GM04503 (cell line): ENCODE measurements at places on chromosomes 13 and 19.

- peak; percentile 54 for DNase-seq
Observed at GRCh38 chr13:75612354-75612753, 23.8 kb upstream of the LMO7 start.

GRCh38 chr19:5893907-5894703 lies 9.5 kb downstream of the NDUFA11 start:
- DNase-seq = no peak

GRCh38 chr13:56561327-56561726 lies 579.4 kb upstream of the PRR20A start:
- no peak for DNase-seq

GRCh38 chr13:110214637-110215036 lies 92.3 kb downstream of the COL4A1 start:
- DNase-seq = no peak

- DNase-seq = no peak
Observed at GRCh38 chr13:48131533-48131932, 36.6 kb upstream of the MED4 start.

GRCh38 chr13:66751691-66752090 lies 478.4 kb downstream of the PCDH9 start:
- no peak for DNase-seq

- no peak for DNase-seq
Observed at GRCh38 chr19:39270036-39270871, 2.1 kb downstream of the IFNL2 start.

- no peak for DNase-seq
Observed at GRCh38 chr13:20124303-20124702, 36.5 kb downstream of the GJA3 start.

DNA sequence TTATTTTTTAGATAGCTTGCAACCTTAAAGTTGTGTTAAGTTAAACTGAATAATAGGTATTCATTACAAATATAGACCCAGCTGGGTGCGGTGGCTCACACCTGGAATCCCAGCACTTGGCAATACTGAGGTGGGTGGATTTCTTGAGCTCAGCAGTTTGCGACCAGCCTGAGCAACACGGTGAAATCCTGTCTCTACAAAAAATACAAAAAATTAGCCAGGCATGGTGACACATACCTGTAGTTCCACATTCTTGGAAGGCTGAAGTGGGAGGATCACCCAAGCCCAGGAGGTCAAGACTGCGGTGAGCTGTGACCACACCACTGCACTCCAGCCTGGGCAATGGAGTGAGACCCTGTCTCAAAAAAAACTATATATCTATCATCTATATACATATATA lies 386.5 kb downstream of the PCDH17 start:
- DNase-seq = no peak

GRCh38 chr13:97300871-97301270 lies 78.7 kb downstream of the MBNL2 start:
- no peak for DNase-seq

DNA sequence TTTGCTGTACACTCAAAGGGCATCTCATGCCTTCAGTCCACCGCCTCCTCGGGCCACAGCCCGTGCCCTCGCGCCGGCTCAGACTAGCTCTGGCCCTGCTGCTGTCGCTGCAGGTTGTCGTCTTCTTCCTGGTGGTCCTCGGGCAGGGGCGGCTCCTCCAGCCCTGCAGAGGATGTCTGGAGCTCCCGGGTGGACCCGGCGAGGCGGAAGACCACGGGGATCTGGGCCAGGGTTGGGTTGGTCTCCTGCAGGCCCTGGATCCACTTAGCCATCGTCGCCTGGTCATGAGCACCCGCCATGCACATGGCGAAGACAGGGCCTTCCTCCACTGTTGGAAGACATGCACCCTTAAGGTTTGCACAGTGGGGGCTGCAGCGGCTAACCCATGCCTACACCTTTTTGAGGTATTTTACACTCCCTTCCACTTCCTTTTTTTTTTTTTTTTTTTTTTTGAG lies 489 bp upstream of the ZNF653 start:
- no peak for DNase-seq

GRCh38 chr13:39982745-39983144 lies 327.3 kb downstream of the COG6 start:
- DNase-seq = no peak

GRCh38 chr13:37345869-37346268 lies 240.4 kb upstream of the CSNK1A1L start:
- no peak for DNase-seq

DNA sequence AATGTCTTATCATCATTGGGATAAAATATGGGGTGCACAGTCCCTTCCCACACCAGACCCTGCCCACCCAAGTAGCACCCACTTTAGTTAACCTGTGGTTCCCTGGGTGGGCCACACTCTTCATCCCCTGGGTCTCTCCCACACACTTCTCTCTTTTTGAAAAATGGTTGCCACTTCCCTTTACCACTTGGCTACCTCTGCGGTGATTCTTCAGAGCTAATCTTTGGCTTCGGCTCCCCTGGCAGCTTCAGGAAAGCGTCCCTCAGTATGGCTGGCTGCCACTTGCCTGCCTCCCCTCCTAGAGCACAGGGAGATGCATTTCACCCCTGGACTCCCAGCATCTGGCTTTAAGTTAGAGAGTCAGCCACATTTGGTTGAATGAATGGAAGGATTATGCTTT lies 18.2 kb downstream of the CCNA1 start:
- no peak for DNase-seq

GRCh38 chr19:29667901-29668341 lies 2.7 kb downstream of the PLEKHF1 start:
- no peak for DNase-seq

DNA sequence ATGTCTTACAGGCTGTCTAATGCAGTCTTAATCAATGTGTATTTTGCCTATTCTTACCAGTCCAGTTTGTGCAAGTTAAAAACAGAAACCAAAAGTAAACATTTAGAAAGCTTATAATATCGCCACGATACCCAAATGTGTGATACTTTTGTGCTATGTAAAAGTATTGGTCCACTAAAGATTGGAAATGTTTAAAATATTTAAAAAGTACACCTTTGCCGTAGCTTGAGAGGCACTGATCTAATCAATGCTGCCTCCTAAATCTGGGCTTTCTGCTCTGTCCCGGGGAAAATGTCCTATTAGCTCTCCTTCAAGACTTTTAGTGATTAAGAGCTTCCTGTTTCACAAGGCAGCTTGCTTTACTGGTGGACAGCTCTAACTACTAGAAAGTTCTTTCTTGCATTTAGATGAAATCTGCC lies 64.7 kb downstream of the DNAJC15 start:
- DNase-seq = no peak

GRCh38 chr19:3335431-3336350 lies 30.7 kb upstream of the NFIC start:
- DNase-seq = no peak

DNA sequence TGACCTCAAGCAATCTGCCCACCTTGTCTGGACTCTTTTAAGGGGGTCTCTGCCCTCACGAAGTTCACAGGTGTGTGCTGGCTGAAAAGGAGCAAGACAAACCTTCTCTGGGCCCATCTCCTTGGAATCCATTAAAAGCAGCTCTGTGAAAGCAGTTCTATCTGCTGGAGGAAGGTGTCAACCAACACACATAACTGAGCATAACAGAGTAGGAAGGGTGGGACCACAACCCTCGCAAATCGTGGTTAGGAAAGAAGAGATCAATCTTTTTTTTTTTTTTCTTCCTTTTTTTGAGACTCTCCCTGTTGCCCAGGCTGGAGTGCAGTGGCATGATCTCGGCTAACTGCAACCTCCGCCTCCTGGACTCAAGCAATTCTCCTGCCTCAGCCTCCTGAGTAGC lies 1.4 kb downstream of the SUGP2 start:
- no peak for DNase-seq

DNA sequence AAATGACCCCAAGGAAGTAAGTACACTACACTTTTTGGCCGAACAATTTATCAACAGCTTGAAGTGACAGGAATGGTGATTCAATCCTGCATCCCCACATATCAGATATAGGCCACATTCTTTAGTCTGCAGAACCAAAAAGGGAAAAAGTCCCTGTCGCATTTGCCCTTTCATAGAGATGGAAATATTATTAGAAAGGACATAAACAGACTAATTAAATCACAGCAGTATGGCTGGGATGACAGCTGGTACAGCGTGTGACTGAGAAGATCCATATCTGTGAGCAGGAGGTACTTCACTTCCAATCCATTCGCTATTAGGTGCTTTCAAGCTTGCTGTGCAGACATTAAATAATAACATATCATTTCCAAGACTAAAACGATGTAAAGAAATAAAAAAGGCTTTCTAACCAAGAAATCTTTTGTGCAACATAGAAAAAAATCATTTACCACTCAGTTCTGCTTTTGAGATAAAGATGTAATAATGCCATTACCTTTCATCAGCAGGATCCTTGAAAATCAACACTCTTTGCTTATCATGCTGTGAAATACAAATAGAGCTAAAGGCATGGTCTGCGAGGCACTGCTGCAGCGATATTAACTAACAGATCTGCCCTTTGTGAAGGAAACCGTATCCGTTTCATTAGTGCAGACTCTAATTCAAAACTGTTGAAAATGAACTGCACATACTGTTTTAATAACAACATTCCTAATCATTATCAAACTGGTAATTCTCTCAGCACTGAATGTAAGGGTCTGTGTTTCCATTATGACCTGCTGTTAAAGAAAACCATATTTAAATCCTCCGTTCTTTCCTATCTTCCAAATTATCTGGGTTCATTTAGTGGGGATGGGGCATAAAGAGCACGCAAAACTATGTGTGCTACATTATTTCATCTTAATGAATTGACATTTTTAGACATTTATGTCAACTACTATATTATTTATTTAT lies 245.6 kb downstream of the DACH1 start:
- DNase-seq = no peak

DNA sequence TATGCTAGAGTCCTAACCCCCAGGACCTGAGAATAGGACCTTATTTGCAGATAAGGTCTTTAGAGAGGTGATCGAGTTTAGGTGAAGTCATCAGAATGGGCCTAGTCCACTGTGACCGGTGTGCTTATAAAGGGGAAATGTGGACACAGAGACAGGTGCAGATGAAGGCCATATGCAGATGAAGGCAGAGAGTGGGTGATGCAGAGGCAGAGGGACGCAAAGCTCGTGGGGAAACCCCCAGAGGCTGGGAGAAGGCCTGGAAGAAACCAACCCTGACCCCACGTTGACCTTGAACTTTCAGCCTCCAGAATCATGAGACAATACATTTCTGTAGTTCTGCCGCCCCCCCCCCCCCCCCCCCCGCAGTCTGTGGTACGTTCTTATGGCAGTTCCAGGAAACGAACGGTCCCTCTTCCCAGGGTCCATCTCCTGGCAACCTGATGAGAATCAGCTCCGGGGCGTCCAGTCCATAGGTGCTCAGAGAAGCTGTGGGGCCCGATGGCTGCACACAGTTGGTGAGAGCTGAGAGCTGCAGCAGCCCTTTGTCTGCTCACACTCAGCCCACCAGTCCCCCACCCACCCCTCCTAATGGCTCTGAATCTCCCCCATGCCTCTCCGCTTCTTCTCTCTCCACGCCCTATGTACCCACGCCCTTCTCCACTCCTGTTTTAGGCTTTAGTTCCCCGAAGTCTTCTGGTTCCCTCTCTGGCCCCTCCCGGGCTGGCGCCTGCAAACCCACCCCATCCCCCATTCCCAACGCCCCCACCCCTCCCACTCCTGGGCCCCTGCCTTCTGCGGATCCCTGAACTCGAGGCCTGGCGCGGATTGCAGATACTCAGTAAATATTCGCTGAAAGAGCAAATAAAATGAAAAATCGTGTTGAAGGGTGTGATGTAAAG lies 218.3 kb upstream of the MAB21L1 start:
- DNase-seq = no peak

DNA sequence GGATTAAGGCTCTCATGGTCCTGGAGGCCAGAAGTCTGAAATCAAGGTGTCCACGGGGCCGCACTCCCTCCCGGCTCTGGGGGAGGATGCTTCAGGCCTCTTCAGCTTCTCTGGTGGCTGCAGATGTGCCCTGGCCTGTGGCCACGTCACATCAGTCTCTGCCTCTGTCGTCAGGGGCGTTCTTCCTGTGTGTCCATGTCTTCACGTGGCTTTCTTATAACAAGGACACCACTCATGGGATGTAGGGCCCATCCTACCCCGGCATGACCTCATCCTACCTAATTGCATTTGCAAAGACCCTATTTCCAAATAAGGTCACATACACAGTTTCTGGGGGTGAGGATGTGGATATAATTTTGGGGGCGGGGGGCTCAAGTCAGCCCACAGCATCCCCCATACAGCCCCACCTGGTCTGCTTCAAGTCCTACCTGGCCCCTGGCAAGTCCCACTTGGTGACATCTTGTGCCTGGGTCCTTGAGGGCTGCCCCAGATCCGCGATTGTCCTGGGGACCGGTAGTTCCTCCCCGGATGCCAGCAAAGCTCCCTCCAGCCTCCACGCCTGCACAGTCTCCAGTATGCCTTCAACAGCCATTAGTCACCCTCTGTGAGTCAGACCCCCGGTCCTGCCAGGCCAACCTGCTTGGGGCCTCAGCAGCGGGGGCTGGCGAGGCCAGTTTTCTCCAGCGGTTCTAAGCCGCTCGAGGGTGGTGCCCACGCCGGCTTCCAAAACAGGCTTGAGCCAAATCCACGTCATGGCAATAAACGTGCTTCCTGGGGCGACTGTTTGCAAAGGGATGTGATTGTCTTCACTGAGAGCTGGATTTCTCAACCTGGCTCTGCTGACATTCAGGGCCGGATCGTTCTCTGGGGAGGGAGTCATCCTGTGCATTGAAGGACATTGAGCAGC lies 32.2 kb downstream of the MYO9B start:
- DNase-seq = peak; percentile 97

GRCh38 chr13:110138010-110138699 lies 168.8 kb downstream of the COL4A1 start:
- no peak for DNase-seq

GRCh38 chr13:96967248-96967745 lies 27.0 kb downstream of the OXGR1 start:
- no peak for DNase-seq

DNA sequence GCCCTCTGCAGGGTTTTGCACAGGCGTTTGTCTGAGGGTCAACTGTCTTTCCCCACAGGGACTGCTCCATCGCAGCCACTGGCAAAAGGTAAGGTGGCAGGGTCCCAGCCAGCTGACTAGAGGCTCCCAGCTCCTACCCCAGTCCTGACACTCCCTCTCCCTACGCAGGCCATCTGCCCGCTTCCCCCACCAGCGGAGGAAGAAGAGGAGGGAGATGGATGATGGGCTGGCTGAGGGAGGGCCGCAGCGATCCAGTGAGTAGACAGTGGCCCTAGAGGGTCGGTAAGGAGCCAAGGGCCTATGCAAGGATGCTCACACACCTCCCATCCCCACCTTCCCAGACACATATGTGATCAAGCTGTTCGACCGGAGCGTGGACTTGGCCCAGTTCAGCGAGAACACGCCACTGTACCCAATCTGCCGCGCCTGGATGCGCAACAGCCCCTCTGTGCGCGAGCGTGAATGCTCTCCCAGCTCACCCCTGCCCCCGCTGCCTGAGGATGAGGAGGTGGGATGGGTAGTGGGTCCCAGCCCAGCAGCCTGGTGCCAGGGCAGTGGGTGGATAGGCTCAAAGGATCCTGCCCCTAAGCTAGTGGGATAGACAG lies 4.0 kb downstream of the HSPB6 start:
- DNase-seq = no peak
